Fibroblast of skin of back (primary cell): ENCODE measurements at places on chromosomes 6 and 20.

DNA sequence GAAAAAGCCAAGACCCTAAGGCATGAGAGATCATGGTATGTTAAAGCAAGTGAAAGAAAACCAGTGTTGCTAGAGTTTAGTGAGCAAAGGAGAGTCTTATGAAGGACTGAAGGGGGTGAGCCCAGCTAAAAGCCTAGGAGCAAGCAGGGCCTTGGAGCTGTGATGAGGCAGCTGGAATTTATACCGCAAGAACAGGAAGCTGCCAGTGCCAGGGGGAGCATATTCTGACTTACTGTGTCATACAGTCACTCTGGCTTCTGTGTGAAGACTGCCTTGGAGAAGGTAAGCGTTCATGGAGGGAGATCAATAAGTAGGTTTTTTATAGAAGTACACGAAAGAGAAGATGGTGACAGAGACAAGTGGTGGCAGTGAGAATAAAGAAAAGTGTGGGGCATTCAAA lies 308.9 kb upstream of the THEMIS start:
- peak; percentile 83 for DNase-seq

DNA sequence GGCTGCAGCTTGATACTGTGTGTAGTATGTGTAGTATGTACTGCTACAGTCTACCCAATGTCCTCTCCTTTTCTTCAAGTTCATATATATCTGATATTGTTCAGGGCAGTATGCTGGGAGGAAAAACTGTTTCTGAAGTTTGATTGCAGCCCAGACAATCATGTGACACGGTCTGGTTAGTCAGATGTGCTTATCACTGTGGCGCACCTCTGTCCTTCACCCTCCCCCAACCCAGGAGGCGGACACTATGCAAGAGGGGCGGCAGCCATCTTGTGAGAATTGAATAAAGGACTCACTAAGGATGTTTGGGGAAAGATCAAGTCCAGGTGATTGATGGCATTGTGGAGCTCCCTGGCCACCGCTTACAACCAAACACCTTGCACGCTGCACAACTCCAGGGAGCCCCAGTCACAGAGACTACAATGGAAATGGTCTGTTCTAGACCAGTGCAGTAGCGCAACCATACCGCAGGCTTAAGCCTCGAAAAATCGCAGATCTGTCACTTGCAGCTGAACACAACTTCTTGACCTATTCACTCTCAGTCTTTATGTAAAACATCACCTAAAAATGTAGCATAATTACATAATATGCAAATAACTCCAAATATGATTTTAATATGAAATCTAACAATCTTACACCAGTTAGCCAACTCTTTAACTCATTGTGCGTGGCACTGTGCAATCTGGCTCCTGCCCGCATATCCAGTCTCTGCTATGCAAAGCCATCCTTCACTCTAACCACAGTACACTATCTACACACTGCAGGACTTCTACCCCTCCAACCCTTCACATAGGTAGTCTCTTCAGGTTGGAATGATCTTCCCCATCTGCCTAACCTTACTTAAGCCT lies 79.3 kb downstream of the VGLL2 start:
- DNase-seq = no peak

GRCh38 chr20:62971950-62972844 lies 19.7 kb downstream of the SLC17A9 start:
- peak; percentile 72 for DNase-seq

- DNase-seq = no peak
Measured at GRCh38 chr6:27452496-27452897, 20.4 kb downstream of the ZNF184 start.

DNA sequence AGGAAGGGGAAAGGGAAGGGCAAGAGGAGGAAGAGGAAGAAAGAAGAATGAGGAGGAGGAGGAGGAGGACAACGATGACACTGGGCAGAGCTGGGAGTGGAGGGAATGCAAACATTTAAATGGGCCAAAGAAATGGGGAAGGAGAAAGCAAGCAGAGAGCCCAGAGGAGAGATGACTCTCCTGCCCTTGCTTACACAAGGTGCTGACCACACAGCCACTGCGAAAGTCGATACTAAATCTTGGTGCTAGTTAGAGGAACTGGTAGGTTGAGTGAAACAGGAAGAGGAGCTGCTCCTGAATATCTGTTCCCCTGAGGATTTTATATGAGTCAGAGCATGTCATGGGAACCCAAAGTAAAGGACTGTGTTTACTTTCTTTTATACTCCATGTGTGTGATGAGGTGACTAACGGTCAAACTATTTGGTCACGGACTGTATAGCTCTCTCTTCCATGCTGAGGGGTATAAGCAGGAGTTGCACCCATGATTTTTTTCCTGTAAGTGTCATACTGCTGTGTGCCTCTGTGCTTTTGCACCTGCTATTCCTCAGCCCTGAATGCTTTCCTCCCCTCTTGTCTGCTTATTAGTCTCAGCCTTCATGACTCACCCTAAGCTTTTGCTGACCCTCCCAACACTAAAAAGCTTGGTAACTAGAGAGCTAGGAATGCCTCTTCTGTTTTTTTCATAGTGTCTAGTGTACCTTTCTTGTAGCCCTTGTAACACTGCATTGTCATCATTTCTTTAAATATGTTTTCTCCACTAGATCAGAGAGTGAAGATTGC lies 9.5 kb upstream of the PAQR8 start:
- peak; percentile 99 for DNase-seq

GRCh38 chr6:152625213-152625612 lies 11.9 kb downstream of the SYNE1 start:
- no peak for DNase-seq

- no peak for DNase-seq
Measured at GRCh38 chr20:35611482-35611881, 4.1 kb upstream of the SPAG4 start.

- DNase-seq = peak; percentile 24
Measured at GRCh38 chr6:13445005-13445743, 42.2 kb downstream of the GFOD1 start.

DNA sequence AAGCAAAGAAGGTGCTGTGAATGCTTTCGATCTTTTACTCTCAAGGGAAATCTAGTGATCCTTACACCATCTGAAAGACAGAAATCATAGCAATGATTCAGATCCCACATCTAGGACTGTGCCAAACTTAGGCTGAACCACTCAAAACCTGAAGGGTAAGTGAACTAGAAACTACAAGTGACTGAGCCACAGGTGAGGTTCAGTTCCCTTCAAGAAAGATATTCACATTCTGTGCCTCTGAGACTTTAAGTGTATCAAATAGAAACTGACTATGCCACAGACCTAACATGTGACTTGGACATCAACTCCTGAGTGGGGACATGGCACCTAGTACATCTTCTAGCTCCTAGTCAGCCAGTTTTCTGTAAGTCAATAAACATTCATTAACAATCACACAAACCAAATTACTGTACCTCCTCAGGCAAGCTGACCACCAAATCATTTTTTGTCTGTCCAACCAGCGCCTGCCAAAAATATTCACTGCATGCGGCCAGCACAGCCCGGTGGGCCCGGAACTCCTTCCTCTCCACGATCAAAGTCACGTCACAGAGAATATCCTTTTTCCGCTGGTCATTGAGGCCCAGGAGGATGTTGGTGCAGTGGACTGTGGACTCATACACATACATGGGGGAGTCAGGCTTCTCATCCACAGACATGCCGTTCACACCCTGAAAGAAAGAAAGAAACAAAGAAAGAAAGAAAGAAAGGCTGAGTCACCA lies 114.1 kb downstream of the GJA10 start:
- no peak for DNase-seq

DNA sequence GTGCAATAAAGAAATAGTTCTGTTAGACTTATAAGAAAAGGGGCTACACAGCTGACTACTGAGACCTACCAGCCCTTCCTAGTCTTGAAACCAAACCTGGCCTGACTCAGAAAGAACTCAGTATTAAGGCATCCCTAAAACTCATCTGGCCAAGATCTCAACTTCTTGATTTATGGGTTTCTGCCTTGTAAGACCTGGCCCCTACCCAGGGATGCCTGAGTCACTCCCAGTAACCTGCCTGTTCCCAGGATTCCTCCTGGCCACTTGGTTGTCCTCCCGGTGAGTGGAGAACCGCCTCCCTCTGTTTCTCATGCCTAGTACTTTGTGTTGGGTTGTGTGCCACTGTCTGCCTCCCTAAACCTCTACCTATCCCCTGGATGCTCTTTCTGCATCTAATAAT lies 189.4 kb upstream of the PREP start:
- peak; percentile 67 for DNase-seq

- DNase-seq = no peak
Measured at GRCh38 chr6:145544041-145544440, 191.3 kb downstream of the EPM2A start.

DNA sequence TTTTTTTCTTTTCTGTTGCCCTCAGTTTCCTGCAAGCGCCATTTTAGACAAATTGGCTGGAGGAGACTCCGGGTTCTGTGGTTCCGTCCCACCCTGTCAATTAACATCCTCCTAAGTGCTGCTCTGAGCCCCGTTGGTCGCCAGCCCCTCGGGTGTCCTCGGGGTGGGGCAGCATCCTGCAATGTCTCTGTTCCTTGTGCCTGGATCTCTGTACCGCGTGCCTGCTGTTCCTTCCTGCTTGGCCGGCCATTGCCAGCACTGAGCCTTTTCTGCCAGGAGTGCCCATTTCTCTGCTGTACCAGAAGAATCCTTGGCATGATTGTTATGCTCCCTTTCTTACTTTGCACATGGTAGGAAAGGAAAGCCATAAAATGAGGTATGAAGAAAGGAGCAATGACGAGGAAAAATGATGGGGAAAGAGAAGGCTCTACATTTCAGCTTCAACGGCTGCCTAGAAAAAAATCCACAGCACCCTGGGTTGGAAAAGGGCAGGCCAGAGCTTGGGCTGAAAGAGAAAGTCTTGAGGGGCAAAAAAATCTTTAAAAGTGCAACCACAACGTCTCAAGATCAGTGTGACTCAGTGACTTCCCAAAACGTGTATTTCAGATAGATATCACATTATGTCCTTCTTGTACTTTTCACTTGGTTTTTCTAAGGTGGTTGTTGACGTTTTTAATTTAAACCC lies 256.7 kb downstream of the CLIC5 start:
- DNase-seq = peak; percentile 11

DNA sequence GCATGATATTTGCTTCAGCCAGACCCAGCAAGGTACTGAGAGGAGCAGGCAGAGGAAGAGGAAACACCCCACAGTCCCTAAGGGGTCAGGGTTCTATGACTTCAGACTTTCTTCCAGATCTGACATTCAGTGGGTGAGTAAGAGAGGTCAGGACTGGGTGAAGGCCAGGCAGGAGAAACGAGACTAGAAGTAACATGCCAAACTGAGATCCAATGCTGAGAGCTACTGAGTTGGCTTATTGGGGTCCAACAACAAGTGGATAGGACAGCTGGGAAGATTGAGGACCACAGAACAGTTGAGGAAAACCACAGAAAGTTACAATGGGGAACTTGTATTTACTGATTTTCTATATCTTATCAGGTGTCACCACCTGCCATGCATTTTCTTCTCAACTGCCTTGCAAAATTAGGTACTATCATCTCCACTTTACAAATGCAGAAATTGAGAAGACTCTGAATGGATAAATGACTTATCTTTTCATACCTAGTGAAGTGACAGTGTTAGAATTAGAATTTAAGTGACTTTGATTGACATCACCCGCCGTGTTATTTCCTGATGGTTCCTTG lies 43.8 kb upstream of the HIVEP1 start:
- no peak for DNase-seq

GRCh38 chr20:25043499-25044260 lies 14.3 kb downstream of the ACSS1 start:
- DNase-seq = no peak

DNA sequence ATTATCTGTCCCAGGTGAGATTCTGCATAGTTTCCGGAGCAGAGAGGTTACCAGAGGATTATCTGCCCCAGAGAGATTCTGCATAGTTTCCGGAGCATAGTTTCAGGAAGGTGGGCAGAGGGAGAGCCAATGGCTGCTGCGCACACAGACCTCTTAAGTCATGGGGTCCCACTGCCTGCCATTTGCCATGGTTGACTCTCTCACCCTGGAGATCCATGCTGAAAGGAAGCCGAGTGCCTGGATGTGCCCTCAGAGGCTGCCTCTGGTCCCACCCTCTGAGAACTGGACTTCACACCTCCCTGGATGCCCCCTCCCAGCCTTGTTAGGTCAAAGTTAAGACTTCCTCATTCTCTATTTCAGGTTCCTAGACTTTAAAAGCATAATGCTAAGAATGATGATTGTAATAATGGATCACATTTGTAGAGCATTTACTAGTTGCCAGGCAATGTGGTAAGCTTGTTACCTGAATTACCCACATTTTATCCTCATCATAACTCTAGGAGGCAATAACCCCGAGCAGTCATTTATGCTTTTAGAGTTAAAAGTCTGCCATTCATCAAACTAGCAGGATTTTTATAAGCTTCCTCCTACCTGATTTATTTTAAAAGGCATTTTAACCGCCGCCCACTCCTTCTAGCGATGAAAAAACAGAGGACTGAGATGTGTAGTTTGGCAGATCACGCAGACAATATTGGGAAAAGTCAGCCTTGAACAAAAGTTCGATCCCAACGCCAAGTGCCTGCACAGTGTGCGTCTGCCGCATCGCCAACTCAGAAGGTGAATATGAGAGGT lies 11.9 kb downstream of the SERPINB9 start:
- no peak for DNase-seq

DNA sequence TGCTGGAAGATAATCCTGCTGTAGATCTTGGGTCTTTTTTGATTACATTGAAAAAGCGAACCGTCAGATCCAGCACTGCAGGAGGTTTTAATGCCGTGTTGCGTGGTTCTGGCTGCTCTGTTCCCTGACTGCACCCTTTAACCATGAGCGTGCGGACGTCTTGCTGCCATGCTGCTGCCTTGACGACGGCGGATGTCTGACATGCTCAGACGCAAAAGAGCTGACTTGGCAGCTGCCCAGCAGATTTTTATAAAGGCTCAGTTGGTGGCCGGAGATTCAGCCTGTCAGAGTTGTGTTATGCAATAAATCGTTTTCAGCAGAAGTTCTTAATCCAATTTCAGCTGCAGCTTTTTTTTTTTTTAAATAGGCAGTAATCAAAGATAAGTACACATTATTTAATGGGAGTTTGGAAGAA lies 119.4 kb downstream of the JARID2 start:
- DNase-seq = peak; percentile 93

DNA sequence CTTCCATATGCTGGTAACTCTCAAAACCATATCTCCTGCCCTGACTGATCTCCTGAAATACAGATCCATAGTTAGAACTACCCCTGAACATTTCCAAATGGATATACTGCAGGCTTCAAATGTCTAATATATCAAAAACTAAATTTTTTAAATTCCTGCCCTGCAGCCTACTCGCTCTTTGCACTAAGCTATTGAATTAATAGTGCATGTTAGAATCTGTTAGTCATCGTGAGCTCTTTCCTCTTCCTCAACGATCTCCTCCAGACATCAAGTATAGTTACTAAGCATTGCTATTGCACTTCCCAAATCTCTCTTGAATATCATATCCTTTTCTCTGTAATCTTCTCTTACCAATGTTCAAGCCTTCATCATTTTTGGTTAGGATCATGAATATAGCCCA lies 26.0 kb upstream of the RSPO3 start:
- peak; percentile 46 for DNase-seq

DNA sequence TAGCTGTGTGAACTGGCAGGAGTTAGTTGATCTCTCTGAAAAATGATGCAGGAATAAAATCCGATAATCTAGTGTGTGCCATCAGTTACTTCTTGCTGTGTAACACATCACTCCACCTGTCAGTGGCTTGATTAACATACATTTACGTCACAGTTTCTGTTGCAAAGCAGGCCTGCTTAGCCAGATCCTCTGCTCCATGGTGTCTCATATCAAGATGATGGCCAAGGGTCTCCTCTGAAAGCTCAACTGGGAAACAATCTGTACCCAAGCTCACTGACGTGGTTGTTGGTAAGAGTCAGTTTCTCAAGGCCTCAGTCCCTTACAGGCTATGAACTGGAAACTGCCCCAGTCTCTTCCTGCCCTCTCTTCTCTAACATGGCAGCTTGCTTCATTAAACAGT lies 51.8 kb downstream of the FOXA2 start:
- DNase-seq = no peak
